EL (cell line): ENCODE measurements at places on chromosomes 7 and 10.

DNA sequence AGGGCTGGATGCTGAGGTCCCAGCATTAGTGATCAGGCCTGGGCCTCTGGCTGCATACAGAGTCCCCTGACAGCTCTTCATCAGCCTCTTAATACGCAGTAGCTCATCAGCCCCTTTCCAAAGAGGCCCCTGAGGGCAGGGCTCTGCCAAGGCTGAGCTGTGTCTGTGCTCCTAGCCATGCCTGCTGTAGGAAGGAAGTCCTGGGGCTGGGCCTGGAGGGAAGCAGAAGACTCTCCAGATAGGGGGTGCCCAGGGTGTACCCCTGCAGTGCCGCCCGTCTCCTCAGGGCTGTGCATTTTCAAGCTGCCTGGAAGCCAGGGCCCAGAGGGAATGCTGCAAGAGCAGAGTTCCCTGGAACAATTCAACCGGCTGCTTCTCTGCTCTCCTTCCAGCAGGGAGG is 7.3 kb upstream of the RET start:
- no peak for DNase-seq

GRCh38 chr10:119680650-119681081 is 29.5 kb downstream of the BAG3 start:
- DNase-seq = no peak

DNA sequence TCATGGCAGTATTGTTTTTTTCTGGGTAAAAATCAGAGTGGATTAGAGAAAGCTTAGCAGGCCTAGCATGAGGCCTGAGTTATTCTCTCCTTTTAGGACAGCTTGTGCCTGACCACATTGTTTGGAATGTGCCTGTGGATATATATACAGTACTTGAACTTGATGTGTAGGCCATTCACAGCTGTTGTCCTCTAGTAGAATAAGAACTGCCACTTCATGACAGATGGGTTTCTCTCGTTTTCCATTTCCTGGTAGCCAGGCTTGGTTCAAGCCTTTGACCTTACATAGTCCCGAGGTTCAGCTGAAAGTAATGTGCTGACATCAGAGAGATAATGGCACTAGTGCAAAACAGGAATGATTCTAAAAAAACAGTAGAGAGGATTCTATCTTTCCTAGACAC is 473.9 kb downstream of the AUTS2 start:
- DNase-seq = no peak

GRCh38 chr7:103705542-103705941 is 259.5 kb upstream of the SLC26A5 start:
- DNase-seq = no peak

DNA sequence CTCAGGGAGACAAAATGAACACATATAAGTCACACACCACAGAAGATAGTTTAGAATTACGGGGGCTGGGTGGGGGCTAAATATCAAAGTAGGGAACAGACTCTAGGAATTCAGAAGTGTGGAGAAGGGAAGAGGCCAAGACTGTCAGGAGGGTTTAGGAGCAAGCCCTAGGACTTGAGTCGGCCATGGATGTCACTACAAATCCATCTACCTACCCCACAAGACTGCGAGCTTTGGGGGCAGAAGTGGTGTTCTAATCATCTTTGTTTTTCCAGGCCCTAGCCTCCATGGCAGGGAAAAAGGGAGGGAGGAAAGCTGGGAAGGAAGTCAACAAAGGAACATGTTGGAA is 5.8 kb upstream of the ARHGAP19 start:
- no peak for DNase-seq

DNA sequence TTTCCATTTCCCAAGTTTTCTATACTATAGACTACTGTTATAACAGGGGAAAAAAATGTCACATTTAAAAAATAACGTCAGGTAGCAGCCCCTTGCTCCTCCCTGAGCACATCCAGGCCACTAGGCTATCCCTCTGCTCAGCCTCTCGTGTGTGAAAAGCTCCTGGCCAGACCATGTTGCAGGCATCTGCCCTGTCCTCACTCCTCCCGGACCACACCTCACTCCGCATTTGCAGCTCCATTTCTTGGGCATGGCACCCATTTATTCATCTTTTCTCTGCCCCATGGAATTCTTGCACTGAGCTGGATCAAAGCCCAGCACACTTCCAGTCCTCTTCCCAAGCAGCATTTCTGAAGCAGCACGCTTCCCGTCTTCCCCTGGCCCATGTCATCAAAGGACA is 1.4 kb upstream of the GDF2 start:
- DNase-seq = no peak

DNA sequence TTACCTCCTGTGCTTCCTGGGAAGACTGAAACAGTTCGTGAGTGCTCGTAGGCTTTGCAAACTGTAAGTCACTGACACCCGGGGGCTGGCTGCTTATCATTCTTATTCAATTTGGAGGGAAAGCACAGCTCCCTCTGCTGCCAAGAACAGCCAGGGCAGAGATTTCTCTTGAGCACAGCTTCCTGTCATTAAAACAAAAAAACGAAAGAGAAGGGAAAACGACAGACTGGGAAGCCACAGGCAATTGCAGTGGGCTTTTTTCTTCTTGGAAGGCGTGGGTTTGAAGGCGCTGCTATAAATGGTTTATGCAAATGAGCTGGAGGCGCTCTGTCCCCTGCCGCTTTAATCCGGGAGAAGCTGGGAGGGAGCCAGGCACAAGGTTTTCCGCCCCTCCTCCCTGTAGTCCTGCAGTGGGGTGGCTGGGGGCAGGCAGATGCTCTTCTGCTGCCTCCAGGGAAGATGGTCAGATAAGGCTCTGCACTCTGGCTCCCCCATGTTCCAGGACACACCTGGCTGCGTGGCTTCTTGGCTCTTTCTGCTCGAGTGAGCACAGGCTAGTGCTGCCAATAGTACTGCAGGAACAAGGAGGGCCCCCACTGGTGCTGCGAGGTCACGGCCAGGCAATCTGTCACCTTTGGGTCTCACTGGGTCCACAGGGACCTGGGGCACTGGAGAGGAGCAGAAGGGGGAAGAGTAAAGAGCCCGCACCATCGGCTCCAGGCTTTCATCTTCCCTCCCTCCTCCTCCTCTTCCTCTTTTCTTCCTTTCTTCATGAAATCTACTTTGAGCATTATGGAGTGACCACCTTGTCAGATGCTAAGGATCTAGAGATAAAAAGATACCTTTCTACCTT is 49.5 kb downstream of the NEURL1 start:
- peak; percentile 71 for DNase-seq

DNA sequence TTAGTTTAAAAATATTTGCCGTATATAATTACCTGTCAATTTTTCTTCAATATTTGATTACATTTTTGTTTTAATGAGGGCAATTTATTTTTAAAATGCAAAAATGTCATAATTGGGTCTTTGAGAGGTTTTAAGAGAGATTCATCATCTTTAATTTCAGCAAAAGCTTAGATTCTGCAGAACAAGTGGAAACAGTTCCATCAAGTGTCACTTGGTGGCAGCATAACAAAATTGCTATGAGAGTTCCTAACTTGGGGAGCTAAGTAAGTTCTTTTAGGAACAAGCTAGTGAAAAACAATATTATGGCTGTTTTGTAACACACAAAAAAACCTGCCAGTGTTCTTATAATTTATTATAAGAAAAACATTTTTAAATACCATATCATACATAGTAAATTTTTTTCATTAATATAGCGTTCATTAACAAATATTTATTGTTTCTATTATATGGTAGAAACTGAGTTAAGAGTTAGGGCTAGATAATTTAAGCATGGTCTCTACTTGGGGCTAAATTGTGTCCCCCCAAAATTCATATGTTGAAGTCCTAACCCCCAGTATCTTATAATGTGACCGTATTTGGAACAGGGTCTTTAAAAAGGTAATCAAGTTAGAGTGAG is 155.2 kb downstream of the MAGI2 start:
- DNase-seq = peak; percentile 56

DNA sequence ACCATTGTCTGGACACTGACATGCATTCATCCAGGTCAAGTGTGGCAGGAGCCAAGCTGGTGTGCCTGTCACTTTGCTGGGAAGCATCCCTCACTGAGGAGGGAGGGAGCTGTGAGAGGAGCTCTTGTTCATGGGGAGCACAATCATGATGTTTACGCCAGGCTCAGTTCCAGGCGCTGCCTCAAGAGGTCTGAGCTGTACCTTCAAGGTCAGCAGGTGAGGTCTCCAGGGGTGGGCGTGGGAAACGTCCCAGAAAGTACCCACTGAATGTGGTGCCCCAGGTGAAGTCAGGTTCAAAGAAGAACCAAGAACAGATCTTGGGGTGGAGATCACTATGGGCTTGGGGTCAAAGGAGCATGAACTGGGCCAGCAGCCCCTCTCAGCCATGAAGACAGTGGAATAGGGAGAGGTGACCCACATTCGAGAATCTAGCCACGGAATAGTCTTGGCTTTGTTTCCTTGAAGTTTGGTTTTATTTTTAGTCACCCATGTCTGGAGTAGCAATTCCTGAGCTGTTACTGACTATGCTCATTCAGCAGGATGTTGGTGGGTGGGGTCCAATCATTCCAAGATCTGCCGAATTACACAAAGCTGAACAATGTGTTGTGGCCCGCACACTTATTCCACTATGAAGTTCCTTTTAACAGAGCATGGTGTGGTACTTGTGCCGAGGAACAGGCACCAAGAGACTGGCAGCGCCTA is 29.3 kb downstream of the NPS start:
- no peak for DNase-seq

- DNase-seq = no peak
Observed at GRCh38 chr7:111413739-111414138, 148.6 kb downstream of the IMMP2L start.

GRCh38 chr10:21677551-21677950 is 143.5 kb downstream of the MLLT10 start:
- no peak for DNase-seq

GRCh38 chr7:48637382-48637781 is 287.0 kb upstream of the CDC14C start:
- DNase-seq = no peak

DNA sequence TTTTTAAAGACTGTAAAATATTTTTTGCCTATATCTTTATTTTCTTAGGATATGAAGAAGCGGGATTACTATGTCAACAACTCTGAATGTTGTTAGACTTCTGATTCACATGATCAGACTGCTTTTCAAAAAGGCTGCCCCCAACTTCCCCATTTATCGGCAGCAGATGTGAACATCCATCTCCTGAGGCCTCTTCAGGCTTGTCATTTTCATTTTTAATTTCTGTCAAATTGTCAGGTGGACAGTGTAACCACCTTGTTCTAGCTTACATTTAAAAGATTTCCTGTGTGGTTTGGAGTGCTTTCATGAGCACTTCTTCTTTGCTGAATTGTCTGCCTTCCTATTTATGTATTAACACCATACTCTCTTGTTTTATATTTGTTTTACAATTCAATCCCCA is 78.8 kb upstream of the GSDME start:
- no peak for DNase-seq

- DNase-seq = peak; percentile 69
Observed at GRCh38 chr10:62373995-62374861, at the start of gene ZNF365. Gene ZNF365 (plus strand): TSS chr10:62374369. CDS start chr10:62376194, 1,825 bp downstream.
